ENCODE measurements at places on chromosomes 2 and 18. TPM values are rescaled to one million over a fixed set of nuclear protein-coding genes. Genes with fewer than 3 reads are reported as not detected.
A peak's percentile ranks its signal among the peaks of the same experiment; 100 is the strongest.

DNA sequence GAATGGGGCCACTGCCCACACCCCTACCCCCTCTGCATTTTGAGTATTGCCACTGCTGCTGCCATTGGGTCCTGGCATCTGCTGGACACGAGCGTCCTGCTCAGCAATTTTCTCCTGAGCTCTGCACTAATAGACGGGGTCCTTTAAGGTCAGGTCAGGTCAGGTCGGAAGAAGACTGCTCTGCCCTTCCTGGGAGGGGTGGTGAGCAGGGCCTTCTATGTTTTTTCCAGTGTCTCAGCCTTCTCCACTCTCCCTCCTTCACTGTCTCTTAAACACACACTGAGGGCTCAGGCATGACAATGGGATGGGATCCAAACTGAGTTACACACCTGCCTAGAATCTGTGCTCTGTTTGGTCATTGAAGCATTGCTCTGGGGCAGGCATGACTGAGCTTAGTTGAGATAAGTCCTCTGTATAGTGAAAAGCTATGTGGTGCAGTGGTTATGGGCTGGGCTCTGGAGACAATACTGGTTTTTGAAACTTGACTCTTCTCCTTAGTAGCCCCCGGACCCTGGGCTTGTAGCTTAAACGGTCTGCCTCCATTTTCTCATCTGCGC lies 10.6 kb downstream of the MYO1B start:
- peak; percentile 39 for DNase-seq
- H3K36me3 ChIP-seq, result peaks cover 2% of the 10 kb centered on the region
- no peak overlapping the region for H3K27ac ChIP-seq

DNA sequence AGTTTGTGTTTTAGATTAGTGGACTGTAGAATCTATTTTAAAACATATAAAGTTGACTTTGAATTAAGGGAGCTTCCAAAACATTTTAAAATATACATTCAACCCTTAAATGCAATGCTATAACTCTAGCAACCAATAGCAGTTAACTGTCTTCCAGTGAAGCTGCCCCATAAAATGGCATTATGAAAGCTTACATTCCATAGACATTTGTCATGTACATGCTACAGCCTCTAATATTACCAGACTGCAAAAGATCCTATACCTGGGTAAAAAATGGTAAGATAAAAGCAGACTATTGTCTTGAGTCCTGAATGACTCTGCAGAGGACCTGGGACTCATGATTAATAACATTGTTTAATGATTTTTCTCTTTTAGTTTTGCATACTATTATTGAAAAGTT lies 489.4 kb downstream of the LRP1B start:
- H3K27me3 ChIP-seq, result no peaks in the 10 kb centered on the region
- H3K4me1 ChIP-seq, result no peaks in the 10 kb centered on the region
- no peaks in the 10 kb centered on the region for H3K36me3 ChIP-seq
- DNase-seq, result peak; percentile 13
- H3K27ac ChIP-seq, result no peak overlapping the region

GRCh38 chr2:126877861-126878565 lies 20.7 kb upstream of the TEX51 start:
- no peaks in the 10 kb centered on the region for H3K36me3 ChIP-seq
- H3K4me3 ChIP-seq, result no peak overlapping the region
- no peak for DNase-seq
- H3K4me1 ChIP-seq, result no peaks in the 10 kb centered on the region

DNA sequence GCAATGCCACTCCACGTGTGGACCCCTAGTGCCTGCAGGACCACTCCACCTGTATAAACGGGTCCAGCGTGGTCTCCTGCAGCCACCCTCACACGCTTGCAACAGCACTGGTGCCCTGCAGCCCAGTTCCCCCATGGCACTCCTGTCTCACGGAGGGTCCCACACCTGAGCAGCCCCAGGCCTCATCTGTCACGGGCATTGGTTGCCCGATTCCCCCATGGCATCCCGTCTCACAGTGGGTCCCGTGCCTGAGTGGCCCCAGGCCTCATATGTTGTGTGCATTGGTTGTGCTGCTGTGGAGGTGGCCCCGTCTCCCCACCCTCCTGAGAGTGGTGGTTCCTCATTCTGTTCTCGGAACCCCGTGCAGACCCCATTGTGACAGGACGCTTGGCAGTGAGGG lies 43.4 kb downstream of the CTDP1 start:
- no peaks in the 10 kb centered on the region for H3K27me3 ChIP-seq
- H3K4me1 ChIP-seq, result no peaks in the 10 kb centered on the region
- H3K36me3 ChIP-seq, result peaks cover 16% of the 10 kb centered on the region
- H3K4me3 ChIP-seq, result no peak overlapping the region
- no peak for DNase-seq
- H3K27ac ChIP-seq, result no peak overlapping the region

GAREM2 gene
- total RNA-seq, result 2.2 TPM

SDC1 gene
- total RNA-seq, result 74.3 TPM

All from astrocyte (in vitro differentiated cells and primary cell).